ENCODE measurements at places on chromosomes 1 and 21.

GRCh38 chr1:236181059-236181458, 38.7 kb downstream of the GPR137B start:
- DNase-seq, result no peak

DNA sequence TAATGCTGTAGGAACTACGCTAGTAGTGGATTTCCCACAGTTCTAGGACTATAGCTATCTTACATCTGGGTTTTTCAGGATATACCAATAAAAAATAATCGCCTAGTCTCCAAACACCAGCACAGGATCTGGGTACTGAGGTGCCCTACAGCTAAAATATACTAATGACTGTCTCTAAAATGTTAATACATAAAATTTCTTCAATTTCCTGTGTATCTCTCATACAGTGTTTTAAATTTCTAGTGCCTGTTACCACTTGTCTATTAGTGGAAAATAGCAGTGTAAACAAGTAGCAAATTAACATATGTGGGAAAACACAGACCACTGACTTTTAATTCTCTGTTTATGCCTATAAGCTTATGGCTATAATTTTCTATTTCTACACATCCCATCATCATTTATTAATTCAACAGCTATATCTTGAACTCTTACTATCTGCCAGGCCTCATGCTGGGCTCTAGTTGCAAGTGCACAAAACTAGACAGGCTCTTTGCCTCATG, 16.1 kb upstream of the PTPN14 start:
- DNase-seq, result no peak

- DNase-seq, result no peak
These were observed 23.3 kb downstream of the NAV1 start for GRCh38 chr1:201562257-201562656.

DNA sequence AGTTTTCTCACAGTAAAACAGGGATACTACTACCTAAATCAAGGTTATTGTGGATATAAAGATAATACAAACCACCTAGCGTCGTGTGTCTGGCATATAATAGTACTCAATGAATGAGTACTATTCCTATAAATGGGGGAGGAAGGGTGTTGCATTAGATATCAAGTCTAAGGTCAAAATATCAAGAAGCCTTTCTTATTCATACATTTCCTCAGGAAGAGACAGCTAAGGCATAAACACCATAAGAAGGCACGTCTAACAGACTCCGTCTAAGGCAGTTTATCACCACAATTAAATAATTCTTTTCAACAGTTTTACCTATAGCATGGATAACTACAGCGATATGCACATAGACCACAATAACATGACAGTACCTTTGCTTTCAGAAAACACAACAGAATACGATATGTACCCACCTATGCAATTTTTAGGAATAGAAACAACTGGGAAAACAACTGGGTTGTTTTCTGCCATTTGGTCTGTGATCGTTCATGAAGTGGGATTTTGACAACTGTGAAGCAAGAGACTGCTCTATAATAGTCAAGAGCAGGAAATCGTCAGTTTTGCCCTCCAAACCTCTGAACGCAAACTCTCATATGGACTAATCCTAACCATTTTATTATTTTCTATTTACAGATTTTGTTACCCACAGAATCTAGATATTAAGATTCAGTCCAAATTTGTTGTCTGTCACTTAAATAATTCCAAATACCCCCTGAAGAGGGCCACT, 53.1 kb downstream of the HNRNPR start:
- no peak for DNase-seq

GRCh38 chr1:2595261-2595811, 8.8 kb downstream of the PRXL2B start:
- no peak for DNase-seq

DNA sequence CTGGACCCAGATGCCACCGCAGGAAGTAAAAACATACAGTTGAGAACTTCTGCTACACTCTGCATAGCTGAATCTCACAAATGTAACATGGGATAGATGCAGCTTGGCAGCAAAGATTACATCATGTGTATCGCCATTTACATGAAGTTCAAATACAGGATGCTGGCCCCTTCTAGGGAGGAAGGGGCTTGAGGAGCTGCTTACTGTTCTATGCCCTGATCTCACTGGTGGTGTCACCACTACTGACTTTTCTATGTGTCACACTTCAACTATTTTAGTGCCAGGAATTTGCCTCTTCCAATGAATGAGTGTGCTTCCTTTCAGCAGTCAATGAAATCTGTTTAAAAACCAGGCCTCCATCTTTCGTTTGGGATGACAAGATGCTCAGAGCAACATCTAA, 31.1 kb downstream of the MRAP start:
- DNase-seq, result no peak

All from stimulated activated CD8-positive, alpha-beta memory T cell treated with anti-CD3 and anti-CD28 coated beads, Interleukin-15, amount 100 ng/mL, for 48 hours (primary cell).